Stimulated activated CD4-positive, alpha-beta T cell treated with anti-CD3 and anti-CD28 coated beads, Interleukin-12 subunit alpha, Interleukin-12 subunit beta, amount 100 ng/mL, for 24 hours (primary cell): ENCODE measurements at places on chromosomes 4 and X.
A peak's percentile ranks its signal among the peaks of the same experiment; 100 is the strongest.

GRCh38 chr4:73725985-73726384 is 14.4 kb upstream of the CXCL8 start:
- no peak for DNase-seq

- no peak for DNase-seq
These were observed 58.9 kb upstream of the BCOR start for GRCh38 chrX:40156470-40157227.

- DNase-seq = no peak
These were observed 22.2 kb downstream of the MAML3 start for GRCh38 chr4:140131675-140132229.

GRCh38 chr4:112523764-112524505 is 8.0 kb upstream of the NEUROG2 start:
- DNase-seq = peak; percentile 48

DNA sequence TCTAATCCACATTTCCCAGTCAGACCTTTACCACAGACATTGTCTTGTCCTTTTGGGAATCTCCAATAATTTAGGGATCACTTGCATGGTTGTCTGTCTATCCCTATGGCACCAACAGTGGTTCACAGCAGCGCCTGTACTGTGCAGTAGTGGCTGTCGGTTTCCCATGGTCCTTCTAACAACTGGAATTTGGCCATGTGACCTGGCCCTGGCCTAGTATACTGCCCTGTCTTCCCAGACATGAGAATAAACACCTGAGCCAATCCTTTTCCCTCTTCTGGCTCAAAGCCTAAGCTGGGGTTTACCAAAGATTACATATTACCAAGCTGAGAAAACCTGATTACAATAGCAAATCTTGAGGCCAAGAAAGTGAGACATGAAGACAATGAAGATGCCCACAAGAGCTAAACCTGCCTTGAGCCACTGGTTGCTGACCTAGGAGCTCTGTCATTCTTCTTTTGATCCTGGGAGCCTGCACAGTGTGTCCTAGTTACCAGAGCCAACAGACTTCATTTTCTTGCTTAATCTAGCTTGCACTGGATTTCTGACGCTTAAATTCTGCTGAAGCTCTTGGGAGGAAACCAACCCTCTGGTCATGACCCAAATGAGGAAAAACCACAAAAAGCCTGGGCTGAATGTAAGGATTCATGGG is 92.1 kb downstream of the SCD5 start:
- DNase-seq = no peak

- no peak for DNase-seq
These were observed 120.4 kb downstream of the CT47B1 start for GRCh38 chrX:120755066-120755846.

DNA sequence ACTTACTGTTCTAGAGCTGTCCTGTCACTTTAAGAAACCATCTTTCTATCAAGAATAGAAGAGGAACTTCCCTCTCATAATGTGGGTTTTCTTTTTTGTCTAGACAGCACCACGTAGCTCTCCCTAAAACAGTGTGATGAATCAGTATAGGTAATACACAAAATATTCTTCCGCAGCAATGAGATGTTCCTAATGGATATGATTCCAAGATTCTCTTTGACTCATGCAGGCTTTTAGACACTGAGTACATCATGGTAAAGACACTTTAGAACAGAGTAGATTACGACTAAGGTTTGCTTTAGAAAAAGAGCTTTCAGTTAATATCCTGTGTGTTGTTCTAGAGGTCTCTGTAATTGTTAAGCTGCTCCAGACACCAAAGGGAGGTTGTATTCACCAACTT is 69.8 kb downstream of the PTTG2 start:
- DNase-seq = no peak

DNA sequence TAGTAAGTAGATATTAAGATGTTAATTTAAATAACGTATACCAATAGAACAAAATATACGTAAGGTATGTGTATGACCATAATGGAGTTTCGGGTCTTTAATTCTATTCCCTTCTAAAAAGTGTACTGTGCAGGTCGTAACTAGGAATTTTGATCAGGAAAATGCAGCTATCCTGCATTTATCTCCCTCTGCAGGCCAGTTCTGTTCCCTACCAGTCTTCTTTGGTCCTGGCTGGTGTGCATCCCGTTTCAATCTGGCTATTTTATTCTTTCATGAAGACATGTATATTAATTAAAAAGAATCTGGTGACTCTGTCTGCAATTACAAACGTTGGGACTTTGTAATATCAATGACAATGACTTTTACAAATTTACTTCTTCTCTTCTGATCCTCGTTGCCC is 534.1 kb upstream of the AADAT start:
- DNase-seq = no peak

GRCh38 chr4:80069837-80070731 is 2.9 kb downstream of the ANTXR2 start:
- no peak for DNase-seq

DNA sequence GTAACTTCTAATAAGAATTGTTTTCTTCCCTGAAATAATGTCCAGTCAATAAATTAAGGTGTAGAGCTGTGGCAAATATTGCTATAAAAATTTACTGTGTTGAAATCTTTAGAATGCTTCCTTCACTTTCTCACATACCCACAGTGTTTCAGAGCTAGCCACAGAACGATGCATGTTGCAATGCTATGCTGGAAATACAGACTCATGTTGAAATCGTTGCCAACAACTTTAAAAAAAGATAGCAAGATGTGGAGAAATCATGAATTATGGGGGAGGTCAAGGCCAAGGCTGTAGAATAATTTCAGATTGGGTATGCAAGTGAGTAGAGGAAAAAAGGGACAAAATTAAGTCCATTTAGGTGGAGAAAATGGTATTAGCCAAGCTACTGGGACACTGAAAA is 204.8 kb downstream of the VEGFC start:
- no peak for DNase-seq

GRCh38 chr4:3630598-3631543 is 98.6 kb upstream of the LRPAP1 start:
- DNase-seq = no peak

GRCh38 chr4:48340276-48340964 is 909 bp upstream of the SLAIN2 start:
- DNase-seq = no peak

- DNase-seq = no peak
These were observed 64.5 kb upstream of the WDR1 start for GRCh38 chr4:10180927-10181744.

DNA sequence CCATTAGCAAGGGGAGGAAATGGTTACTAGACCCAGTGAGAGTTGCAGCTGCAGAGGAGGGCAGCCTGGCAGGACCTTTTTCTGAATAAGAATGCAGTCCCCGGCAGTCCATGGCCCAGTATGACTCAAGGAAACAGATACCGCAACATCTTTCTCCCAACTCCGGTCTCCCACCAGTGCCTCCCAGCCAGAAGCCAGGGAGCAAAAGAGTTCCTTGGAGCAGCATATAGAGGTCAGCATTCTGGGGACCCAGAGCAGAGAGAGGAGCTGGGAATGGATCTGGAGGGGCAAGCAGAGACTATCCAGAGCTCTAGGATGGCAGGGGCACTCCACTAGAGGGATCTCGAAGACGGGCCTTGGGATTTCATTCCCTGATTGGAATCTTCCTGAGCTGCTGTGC is 339.2 kb upstream of the AADAT start:
- DNase-seq = no peak

GRCh38 chr4:152101556-152102435 is 341.0 kb upstream of the GATB start:
- no peak for DNase-seq

- DNase-seq = no peak
These were observed 106.2 kb downstream of the SMIM20 start for GRCh38 chr4:26020083-26020668.

DNA sequence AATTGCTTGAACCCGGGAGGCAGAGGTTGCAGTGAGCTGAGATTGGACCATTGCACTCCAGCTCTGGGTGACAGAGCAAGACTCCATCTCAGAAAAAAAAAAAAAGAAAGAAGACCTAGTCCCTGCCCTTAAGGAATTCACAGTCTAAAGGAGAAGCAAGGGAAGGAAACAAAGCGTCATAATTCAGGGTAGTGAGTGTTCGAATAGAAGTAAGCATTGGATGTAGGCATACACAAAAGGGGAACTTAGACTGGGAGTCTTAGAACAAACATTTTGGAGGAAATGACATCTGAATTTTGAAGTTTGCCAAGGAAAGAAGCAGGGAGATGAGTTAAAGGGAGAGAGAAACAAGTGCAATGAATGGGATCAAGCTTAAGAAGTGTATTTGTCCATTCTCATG is 32.4 kb downstream of the PPM1K start:
- DNase-seq = no peak

DNA sequence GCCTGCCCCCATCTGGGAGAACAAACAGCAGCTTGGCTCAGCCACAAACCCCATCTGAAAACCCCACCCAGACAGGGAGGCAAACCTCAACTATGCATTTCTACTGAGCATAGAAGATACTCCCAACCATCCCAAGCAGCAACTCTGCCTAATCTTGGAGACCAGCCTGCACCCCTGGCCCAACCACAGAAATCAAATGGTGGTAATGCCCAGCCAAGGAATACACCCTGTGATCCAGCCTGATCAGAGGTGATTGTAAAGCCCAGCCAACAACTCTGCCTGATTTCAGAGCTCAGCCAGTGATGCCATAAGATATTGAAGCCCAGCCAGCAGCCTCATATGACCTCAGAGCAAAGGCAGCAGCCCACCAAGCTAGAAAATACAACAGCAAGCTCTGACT is 19.8 kb downstream of the TMLHE start:
- DNase-seq = no peak

DNA sequence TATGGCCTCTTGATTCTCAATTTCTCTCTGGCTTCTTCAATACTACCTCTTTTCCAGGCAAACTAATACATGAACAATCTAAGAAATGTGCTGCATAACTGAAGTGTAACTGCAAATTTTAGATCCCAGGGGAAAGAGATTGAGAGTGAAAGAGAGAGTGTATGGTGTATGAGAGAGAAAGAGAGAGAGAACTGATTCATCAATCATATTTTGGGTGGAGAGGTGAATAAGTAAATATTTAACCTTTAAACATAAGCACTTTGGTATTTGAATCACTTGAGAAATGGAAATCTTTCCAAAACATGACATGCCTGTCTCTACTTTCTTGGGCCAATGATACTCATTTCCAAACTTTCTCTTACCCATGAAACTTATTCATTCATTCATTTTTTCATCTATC is 147.2 kb upstream of the DIPK2B start:
- no peak for DNase-seq

DNA sequence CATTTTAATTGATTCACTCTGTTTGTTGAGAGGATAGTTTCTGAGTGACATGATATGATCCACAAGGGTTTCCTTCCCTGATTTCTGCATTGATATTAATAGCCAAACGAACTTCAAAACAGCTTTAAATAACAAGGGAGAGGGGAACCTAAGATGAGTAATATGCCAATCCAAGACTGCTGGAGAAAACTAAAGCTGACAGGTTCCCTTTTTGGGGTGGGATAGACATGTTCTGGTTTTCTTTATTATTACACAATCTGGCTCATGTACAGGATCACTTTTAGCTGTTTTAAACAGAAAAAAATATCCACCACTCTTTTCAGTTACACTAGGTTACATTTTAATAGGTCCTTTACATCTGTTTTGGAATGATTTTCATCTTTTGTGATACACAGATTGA is 182.2 kb downstream of the AR start:
- no peak for DNase-seq

DNA sequence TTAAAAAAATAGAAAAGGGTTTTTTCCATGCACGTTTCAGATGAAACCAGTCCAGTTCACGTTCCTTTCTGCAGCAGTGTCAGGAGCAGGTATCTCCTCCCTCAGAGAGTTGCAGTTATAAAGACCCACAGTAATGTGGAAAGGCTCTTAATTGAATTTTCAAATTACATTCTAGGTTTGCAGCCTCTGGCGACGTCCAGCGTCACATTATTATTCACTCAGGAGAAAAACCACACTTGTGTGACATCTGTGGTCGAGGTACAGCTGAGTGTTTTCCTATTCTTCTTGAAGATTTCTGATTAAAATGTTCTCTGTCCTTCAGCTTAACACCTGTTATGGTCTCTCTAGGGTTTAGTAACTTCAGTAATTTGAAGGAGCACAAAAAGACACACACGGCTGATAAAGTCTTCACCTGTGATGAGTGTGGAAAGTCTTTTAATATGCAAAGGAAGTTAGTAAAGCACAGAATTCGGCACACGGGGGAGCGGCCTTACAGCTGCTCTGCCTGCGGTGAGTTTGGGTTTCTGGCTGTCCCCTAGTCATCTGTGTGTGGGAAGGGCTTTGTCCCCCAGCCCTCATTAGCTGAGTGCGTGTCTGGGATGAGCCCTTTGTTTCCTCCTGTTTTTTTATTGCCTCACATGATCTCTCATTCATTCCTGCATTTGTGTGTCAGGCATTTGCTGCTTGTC is 25.6 kb downstream of the ZBTB49 start:
- DNase-seq = no peak

- no peak for DNase-seq
These were observed 1.3 kb downstream of the MSX1 start for GRCh38 chr4:4860600-4861389.

- no peak for DNase-seq
These were observed 213.0 kb upstream of the VEGFC start for GRCh38 chr4:177005674-177006230.

GRCh38 chr4:119209077-119209476 is 3.4 kb upstream of the USP53 start:
- DNase-seq = peak; percentile 13

DNA sequence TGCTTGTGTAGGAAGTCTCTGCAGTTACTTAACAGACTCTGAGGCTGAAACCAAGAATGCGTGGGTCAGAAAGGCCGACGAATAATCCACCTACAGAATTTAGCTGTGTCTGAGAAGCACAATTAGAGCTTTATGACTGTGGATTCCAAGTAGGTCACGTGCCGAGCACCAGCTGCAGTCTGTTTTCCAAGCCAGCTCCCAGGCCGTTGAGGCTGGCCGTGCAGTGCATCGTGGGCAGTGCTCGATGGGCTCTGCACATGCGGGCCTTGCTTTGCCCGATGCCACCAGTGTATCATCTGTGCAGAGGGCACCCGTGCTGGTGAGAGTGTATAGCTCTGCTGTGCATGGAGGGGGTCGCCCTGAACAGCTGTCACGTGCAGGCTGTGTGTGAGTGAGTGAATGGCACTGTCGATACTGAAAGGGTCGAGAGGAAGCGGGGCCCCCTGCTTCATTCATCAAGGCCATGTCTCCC is 67.5 kb upstream of the CLDN34 start:
- DNase-seq = peak; percentile 4

DNA sequence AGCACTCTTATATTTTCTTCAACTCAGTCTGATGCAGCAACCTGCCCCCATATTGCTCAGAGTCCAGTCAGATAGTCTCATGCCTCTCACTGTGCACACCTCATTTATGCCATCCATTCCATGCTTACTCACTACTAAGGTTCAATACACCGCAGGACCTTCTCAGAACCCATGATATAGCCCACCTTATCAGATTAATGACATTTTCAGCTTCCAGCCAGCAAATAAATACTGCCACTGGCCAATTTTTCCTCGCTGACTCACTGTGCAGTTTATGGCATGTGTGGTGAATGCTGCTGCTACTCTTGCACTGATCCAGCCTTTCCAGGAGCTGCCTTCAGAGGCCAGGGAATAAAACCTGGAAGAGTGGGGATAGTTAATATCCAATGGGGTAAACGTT is 380.6 kb upstream of the SPOCK3 start:
- no peak for DNase-seq

GRCh38 chrX:122703762-122704161 is 480.3 kb upstream of the GRIA3 start:
- DNase-seq = no peak
